Stimulated activated CD8-positive, alpha-beta memory T cell treated with anti-CD3 and anti-CD28 coated beads, Interleukin-15, amount 100 ng/mL, for 24 hours (primary cell): ENCODE measurements at places on chromosomes 5 and 9.

- no peak for DNase-seq
Measured at GRCh38 chr5:173759691-173760090, 128.5 kb upstream of the CPEB4 start.

DNA sequence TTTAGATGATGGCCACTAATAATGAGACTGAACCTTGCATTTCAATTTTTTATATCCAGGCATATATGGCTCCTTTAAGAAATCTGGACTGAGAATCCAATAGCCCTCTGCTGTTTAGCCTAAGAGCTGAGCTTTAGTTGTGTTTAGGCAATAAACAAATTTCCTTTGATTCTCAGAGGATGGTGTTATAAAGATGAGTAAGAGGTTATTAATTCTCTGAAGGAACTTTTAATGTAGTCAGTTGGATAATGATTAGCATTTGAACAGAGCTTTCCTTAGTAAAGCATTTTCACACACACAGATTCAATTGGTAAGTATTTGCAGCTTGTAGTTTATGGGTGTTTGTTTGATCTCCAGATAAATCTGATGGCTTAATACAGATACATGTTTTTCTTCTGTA is 149.6 kb downstream of the PRR16 start:
- DNase-seq: no peak

DNA sequence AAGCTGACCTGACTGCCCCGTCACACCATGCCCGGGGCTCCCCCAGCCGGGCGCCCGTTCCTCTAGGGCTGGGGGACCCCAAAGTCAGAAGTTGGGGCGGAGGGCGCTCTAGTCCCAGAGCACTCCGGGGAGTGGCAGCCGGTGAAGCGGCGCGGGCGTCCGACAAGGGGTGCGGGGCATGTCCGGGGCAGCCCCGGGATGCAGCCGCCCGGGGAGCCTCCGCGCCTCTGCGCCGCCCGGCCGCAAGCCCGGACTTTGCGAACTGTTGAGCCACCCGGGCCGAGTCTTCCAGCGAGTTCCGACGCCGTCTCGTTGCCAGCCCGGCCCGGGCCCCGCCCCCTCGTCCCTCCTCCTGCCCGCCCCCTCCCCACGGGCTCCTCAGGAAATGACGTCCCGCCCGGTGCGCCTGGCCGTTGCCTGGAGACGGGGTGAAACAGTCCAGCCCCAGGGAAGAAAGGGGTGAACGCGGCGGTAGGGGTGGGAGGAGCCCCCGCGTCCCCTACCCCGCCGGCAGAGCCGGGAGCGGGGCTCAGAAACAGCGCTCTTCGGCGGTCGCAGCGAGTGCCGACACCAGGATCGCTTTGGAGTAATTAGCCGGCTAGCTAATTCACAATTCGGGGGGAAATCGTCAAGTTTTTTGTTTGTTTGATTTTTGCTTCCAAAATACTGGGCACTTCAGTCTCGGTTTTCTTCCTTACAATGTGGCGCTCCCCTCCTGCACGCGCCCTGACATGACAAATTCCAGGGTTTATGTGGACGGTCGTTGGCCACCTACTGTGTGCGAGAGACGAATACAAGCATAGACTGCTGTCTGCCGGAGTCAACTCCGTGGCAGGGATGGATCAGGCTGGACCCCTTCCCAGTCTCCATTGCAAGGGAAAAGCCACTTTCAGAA is at the start of gene WHRN:
Gene WHRN (minus strand): TSS at position 287 of the 895 bp plus-strand sequence. CDS start 672 bp downstream, outside the sequence.
- peak; percentile 71 for DNase-seq

DNA sequence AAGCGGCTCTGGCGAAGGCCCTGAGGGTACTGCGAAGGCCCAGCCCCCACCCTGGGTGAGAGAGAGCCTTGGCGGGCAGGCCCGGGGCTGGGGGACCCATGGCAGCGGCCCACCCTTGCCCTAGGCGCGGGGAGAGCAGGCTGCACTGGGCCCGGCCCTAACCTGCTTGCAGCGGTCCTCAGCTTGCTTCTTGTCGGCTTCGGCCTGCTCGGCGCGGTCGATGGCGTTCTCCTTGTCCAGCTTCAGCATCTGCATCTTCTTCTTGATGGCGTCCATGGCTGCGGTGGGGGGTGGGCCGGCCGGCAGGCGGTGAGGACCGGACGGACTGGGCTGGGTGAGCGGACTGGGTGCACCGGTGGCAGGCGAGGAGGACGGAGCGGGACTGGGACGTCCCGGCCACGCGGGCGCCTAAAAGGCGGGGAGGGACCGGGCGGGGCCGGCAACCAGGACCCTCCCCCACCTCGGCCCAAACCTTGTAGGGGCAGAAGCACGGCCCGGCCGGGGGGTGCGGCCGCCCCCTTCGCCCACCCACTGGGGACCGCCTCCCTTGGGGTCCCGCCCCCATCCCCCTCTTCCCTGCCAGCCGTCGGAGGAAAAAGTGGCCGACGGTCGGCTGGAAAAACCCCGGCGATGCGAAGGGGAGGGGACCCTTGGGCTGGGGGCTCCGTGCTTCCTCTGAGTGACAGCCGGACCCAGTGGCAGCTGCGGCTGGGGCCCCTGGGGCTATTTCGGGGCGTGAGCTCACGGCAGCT is at the start of gene TPM2:
Gene TPM2 (minus strand): TSS at position 384 of the 752 bp plus-strand sequence. CDS start 108 bp downstream, at position 276.
- DNase-seq: no peak

DNA sequence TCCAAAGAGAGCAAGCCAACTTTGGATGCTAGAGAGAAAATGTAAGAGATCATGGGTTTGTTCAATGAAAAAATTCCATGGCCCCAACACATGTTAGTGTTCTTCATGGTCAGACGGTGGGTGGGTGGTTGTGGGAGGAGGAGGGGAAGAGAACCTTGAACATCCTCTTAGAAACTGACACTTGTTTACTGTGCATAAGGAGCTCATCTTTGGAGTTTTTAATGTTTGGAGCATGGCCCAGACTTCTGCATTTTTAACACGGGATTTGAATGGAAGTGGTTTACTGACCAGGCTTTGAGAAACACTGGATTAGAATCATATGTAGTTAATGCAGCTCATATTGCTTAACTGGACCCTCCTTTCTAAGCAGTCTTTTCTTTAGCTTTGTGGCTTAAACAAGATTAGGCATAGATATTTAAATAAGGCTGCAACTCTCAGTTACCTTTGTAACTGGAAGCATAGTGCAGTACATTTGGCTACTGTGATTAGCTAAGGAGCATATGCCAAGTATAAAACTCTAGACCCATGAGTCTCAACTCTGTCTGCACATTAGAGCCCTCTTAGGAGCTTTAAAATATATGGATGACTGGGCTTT is 60.1 kb downstream of the FOCAD start:
- DNase-seq: no peak

GRCh38 chr9:69317081-69317480 is 7.9 kb upstream of the ENTREP1 start:
- no peak for DNase-seq

- DNase-seq: no peak
Measured at GRCh38 chr5:74206579-74207550, 433.7 kb downstream of the ENC1 start.

- no peak for DNase-seq
Measured at GRCh38 chr5:82446809-82447208, 168.7 kb upstream of the RPS23 start.

DNA sequence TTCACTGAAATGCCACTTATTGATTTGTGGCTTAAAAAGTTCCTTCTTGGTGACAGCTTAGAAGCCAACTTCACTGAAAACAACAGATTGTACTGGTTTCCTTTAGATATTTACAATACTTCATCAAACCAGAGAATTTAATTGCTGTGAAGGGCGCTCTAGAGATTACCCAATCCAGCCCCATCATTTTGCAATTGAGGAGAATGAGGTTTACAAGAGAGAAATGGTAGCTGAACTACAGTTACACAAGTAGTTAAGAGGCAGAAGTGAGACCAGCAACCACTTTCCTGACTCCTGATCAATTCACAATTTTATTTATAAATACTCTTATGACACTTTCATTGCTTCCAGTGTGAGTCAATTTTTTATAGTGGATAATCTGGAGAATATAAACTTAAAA is 103.5 kb upstream of the APC start:
- no peak for DNase-seq

DNA sequence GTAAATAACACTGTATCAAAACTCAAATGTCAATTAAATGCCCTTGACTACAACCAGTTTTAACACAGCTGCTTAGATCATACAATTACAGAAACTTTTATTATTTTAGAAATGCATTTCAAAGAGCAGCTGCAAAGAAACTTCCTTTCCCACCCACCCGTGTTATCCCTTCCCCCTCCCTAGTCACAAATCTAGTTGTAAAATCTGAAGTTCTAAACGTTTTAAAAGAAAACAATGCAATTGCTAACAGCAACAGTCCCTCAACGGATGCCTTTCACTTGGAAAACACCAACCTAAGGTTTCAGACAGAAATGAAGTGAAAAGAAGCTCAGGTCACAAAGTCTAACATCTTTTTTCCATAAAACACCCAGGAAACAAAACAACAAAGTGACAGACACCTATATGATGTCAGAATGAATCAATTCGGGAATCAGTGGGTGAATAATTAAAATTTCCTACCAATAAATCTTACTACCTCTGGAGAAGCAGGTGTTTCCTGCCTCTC is 100.3 kb downstream of the FBXW11 start:
- DNase-seq: no peak

GRCh38 chr9:9719373-9720112 is 893.3 kb downstream of the PTPRD start:
- DNase-seq: no peak

DNA sequence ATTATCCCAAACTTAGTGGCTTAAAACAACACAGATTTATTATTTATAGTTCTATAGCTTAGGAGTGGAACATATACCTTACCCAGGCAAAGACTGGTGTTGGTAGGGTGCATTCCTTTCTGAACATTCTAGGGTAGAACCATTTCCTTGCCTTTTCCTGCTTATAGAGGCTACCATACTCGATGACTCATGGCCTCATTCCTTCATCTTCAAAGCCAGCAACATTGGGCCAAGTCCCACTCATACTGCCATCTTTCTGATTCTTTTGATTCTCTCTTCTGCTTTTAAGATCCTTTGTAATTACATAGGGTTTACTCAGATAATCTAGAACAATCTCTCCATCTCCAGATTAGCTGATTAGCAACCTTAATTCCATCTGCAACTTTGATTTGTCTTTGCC is 452.7 kb upstream of the KLF4 start:
- DNase-seq: no peak

DNA sequence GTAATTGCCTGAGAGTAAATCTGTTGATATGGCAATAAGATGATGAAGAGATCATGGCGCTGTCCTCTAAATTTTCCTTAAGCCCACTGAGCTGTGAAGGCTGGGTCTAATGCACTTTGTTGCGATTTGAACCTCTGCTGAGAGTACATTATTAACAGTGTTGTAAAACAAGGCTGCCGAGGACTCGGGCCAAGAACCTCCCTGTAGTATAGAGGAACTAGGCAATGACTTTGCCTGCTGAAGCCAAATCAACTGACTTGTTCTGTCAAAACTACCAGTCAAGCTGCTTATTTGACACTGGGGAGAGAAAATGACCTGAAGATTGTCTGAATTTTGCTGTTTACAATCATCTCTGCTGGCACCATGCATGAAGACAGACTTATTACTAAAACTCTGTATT is 1154.7 kb downstream of the DTWD2 start:
- no peak for DNase-seq

DNA sequence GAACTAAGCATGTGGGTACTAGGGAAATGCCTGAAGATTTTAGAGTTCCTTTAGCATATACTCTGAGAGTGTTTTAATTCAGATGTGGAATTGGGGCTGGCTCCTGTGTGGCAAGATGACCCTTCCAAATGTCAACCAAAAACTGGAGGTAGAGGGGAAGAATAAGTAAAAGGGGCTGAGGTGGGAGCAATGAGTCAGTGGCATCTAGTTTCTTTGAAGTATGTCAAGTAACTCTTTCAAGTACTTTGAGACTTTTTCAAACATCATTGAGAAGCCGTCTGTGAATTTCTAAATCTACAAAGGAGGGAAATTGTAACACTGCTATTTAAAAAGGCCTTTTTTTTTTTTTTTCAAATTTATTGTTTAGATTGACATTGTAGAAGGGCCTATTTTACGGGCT is 184.4 kb downstream of the MAN2A1 start:
- DNase-seq: no peak

- no peak for DNase-seq
Measured at GRCh38 chr5:73314395-73315257, 134.0 kb downstream of the FOXD1 start.

- no peak for DNase-seq
Measured at GRCh38 chr5:79241535-79241979, 5.6 kb downstream of the JMY start.

- no peak for DNase-seq
Measured at GRCh38 chr5:16384222-16384621, 81.4 kb downstream of the ZNF622 start.

- no peak for DNase-seq
Measured at GRCh38 chr5:100800562-100800961, 102.5 kb downstream of the ST8SIA4 start.

DNA sequence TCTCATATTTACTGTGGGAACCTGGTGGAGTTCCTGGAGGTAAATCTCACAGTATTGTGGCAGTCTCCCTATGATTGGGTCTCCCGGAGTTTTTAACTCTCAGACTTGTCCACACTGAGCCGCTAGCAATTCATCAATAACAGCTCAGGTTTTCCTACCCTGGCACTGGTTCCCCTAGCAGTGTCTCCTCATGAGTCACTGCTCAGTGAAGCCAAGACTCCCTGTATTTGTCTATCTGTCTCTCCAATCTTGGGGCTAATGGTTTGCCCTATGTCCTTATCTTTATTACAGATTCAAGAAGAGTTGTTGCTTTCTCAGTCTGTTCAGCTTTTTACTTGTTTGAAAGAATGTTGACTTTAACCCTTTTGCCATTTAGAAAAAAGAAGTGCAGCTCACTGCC is 176.7 kb upstream of the FGF10 start:
- no peak for DNase-seq

DNA sequence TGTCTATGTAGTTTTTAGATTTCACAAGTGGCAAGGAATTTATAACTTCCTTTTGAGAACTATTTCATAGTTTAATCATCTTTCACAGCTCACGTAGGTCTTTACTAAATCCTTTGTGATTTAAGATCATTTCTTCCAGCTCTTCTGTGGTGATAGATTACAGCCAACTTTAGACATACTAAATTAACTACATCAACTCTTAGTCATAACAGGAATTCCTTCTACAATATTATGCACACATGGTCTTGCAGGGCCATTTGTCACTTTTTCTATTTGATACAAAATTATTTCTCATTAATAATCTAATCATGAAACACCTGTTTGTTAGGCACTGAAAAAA is 208.4 kb downstream of the PDE4D start:
- DNase-seq: no peak

GRCh38 chr5:172640139-172640538 is 924 bp upstream of the NEURL1B start:
- DNase-seq: no peak

GRCh38 chr5:76514713-76515112 is 108.5 kb downstream of the F2RL2 start:
- no peak for DNase-seq
